GM12892 (cell line): ENCODE measurements at places on chromosomes 6 and 20.

DNA sequence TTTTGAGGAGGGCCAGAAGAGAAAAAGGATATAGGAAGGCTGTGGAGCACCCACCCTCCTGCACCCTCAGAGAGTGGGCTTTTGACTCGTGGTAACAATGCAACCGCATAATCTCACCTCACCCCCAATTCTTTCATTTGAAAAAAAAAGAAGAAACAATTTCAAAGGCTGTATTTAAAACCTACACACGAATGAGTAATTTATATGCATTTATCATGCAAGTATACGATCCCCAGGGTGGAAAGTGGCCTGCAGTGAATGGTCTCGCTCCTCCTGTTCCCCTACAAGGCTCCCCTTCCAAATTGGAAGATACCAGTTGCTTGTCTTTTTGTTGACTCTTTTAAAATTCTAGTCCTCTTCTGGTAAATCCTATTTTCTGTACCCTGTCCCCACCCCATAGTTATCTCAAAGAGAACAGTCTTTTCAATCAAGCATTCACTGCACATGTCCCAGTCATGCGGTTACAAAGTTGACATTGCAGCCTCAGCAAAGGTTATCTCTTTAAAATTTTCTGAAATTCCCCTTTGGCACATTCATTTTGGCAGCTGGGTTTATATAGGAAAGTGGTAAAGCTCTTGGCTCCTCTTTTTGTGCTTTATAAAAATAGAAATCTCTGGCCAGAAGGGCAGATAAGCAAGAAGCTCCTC lies 110.6 kb downstream of the ARID1B start:
- DNase-seq, result no peak

DNA sequence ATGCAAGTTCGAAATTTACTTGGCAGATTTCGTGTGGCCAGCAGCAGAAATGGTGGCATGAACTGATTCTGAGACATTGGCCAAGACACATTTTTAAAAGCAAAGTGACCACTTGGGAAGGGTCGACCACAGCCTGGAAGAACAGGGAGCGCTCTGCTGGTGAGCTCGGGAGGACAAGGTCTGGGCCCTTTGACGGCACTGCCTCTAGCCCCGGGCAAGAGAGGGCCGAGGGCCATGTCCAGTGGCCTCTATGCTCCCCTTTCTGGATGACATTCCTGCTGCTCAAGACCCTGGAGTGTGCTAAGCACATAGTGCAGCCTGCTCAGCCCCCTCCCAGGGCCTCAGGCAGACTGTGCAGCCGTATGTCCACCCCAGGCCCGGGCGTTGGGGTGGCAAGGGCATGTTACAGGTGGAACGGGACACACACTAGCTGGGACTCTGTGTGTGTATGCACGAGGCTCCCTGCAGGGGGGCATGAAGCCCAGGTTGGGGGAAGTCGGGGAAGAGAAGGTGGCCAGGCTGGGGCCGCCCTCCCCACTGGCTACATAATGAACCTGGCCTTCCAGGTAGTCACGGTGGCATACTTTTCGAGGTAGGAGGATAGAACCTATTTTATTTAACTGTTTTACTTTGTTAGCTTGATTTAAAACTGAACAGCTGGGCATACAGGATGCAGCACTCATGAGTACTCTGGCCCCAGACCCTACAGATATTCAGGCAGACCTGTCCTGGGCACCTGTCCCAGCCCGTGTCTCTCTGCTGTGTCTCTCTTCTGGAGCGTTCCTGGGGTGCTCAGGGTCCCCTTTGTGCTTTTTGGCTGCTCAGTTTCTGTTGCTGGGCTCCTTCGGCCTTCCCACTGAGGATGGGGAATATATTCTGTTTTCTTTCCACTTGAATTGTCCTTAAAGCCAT lies 6.4 kb downstream of the SYNJ2 start:
- no peak for DNase-seq

- no peak for DNase-seq
Observed at GRCh38 chr6:160945516-160946177, 45.9 kb upstream of the MAP3K4 start.

DNA sequence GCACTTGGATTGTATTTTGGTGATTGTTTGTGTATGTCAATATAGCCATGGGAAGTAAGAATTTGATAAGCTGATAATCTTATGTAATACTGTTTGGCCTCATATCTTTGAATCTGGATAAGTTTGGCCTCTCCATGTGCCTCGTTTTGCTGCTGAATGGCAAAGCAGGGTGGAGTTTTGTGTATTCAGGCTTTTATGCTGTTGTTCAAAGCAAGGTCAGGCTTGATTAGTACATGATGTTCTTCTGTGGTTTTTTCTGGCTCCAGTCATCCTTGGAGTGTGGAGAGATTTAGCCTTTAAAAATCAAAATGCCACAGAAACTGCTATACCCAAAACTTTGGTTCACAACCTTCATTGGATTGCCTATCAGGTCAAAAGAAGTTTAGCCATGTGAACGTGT lies 728.9 kb upstream of the GJE1 start:
- DNase-seq, result no peak

GRCh38 chr6:42350911-42351310 lies 100.8 kb downstream of the TRERF1 start:
- no peak for DNase-seq

- no peak for DNase-seq
Observed at GRCh38 chr6:135439549-135439948, 58.0 kb downstream of the AHI1 start.

GRCh38 chr20:24676353-24676977 lies 207.0 kb downstream of the SYNDIG1 start:
- no peak for DNase-seq

GRCh38 chr20:11130554-11131166 lies 456.9 kb upstream of the JAG1 start:
- DNase-seq, result no peak

GRCh38 chr20:61955668-61956395 lies 109.8 kb downstream of the TAF4 start:
- no peak for DNase-seq

- no peak for DNase-seq
Observed at GRCh38 chr6:43275801-43276576, 22.1 kb upstream of the SLC22A7 start.

DNA sequence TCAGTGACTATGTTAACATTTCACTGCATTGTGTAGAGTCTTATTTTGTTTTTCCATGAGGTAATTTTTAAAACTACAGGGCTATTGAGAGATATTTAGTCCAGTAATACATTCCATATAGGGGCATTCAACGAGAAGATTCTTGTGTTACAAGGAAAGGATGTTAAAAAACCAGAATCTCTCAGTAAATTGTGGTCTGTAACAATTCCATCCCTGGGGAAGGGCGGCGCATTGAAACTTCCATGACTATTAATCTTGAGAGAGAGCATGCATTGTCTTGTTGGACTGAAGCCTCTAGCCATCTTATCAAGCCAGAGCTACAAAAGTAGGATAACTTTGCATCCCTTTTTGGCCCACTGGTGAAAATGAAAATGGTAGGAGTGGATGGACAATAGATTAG lies 119.7 kb downstream of the BCKDHB start:
- no peak for DNase-seq

DNA sequence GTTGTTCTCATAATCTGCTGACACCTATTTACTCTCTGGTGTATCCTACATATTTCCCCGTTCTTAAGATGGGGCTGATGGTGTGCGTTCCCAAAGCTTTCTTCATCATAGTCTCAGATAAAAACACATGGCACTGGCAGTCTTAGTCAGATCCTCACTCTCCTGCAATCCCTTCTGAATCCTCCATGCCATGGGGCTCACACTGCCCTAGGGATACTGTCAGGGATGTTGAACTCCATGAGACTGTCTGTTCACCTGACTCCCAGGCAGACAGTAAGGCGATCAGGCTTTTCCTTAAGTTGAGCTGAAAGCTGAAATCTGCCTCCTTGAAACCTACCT lies 76.0 kb downstream of the SLX4IP start:
- DNase-seq, result no peak

DNA sequence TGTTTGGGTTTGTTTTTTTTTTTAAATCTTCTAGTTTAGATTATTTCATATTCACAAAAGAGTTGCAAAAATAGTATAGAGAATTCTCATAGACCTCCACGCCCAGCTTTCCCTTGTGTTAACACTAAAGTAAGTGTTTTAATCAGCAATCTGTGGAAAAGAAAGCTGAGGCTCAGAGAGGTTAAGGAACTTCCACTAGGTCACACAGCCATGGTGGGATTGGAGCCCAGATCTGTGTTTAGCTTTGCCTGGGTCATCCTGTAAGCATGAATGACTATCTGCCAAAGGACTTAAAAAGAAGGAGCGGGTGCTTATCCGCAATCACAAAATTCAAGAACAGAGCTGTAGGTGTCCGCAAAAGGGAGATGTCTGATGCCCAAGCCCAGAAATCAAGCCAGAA lies 60.5 kb downstream of the EDN3 start:
- DNase-seq, result no peak

- no peak for DNase-seq
Observed at GRCh38 chr6:16991981-16992629, 109.7 kb upstream of the STMND1 start.

GRCh38 chr20:14197097-14197496 lies 140.3 kb downstream of the FLRT3 start:
- DNase-seq, result no peak

GRCh38 chr6:40961831-40962230 lies 77.2 kb downstream of the UNC5CL start:
- no peak for DNase-seq

DNA sequence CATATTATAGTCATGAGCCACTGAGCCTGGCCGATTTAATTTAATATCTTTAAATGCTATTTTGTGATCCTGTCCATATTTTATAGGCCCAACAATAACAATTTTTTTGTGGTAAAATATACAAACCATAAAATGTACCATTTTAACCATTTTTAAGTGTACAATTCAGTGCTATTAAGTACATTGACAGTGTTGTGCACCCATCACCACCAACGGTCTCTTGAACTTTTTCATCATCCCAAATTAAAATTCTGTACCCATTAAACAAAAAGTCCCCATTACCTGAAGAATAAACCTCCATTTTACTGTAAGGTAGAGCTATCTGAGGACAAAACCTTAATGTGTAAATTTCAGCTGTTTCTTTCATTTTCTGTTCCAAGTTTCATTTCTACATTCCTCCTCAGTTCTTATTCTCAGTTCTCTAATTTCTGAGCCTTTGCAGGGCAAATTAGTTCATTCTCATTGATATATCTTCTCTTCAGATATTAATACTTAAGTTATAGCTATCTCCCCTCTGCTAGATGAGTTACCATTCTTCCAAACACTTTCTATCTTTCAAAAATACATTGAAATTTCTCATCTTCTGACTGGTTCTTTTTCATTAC lies 10.3 kb downstream of the MTO1 start:
- DNase-seq, result peak; percentile 19

DNA sequence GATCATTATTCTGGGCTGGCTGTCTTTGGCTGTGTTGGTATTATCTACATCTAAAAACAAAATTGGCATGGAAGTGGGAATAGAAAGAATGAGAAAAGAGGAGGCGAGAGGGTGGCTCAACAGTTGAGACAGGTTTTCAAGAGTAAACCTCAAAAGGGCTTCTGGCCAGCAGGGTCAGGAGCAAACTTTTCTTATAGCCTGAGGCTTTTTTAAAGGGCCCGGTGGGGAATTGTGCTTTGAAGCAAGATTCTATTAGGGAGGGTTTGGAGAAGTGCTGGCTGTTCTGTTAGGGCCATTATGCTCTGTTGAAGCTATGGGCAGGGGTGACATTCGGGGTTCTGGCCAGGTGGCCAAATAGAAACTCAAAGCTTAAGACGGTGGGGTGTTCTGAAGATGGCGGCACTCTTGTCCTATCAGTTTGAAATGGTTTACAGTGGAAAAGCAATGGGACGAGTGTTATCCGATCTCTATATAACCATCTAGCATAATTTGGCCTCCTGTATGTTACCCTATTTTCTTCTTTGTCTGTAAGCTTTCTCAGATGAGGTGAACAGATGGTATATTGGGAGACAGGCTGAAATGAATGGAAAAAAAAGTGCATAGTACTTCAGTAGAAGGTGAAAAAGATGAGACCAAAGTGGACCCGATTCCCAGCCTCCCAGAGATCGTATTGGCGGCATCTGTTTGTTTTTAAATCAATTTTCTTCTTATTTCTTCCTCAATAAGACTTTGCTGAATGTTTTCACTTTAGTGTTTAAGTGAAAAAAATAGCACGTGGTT lies 132.1 kb upstream of the CNR1 start:
- no peak for DNase-seq

- no peak for DNase-seq
Observed at GRCh38 chr20:38828514-38829295, 23.2 kb downstream of the PPP1R16B start.

GRCh38 chr6:8080362-8081151 lies 16.4 kb upstream of the BLOC1S5 start:
- DNase-seq, result no peak

GRCh38 chr6:160400446-160400845 lies 52.3 kb downstream of the SLC22A3 start:
- no peak for DNase-seq

DNA sequence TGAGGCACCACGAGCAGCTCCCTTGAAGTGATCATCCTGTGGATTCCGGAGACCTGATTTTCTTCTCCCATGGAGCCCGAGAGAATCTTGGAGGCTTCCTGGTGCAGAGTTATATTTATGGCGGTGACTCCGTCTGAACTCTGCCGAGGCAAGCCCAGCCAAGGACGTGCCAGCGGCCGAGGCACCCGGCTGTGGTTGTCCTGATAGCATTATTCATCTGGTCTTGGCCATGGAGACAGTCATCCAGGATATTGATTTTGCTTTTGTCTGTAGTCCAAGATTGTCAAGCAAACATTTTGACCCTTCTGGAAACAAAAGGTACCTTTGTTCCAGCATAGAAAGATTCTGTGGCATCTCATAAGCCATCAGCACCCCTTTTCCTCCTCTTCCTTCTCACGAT lies 163.3 kb downstream of the SCML4 start:
- no peak for DNase-seq

- no peak for DNase-seq
Observed at GRCh38 chr6:1761477-1761877, 151.8 kb downstream of the FOXC1 start.

- DNase-seq, result peak; percentile 58
Observed at GRCh38 chr20:63441136-63442099, 31.0 kb downstream of the KCNQ2 start.

DNA sequence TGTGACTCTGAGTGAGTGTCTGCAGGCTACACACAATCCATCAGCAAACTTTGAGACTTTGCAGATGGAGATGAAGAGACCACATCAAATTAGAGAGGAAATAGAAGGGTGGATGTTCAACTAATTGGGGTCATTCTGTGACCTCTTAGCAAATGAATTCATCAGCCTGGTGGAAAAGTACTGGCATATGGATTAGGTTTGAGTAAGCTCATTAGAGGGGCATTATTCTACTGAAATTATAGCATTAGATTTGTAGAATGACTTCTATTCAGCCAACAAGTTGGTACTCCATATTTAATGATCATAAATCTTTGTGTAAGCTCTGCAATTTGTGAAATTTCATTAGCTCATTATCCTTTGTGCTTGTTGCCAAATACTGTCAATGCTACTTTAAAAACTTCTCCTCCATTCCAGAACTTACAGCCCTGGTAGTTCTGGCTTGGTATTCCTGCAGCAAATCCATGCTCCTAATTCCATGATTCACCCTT lies 63.8 kb downstream of the ADTRP start:
- DNase-seq, result no peak

GRCh38 chr6:91447081-91447480 lies 860.2 kb upstream of the MAP3K7 start:
- DNase-seq, result no peak

- no peak for DNase-seq
Observed at GRCh38 chr20:36181934-36182603, 27.5 kb downstream of the EPB41L1 start.

- DNase-seq, result no peak
Observed at GRCh38 chr20:21430020-21430419, 32.7 kb upstream of the NKX2-4 start.

- no peak for DNase-seq
Observed at GRCh38 chr6:108068618-108069017, 5.9 kb downstream of the OSTM1 start.

GRCh38 chr20:22904386-22904785 lies 130.7 kb upstream of the SSTR4 start:
- DNase-seq, result no peak
